ENCODE measurements at places on chromosomes 12 and 14. TPM values are rescaled to one million over a fixed set of nuclear protein-coding genes. Genes with fewer than 3 reads are reported as not detected.

The GYS2 gene
- not detected for total RNA-seq

The CCDC197 gene
- total RNA-seq, result not detected

The MYL6B gene
- 120 TPM for total RNA-seq

The OAS1 gene
- 18.8 TPM for total RNA-seq

The TAS2R7 gene
- total RNA-seq, result not detected

The TNS2 gene
- 11.5 TPM for total RNA-seq

The MGAT4C gene
- not detected for total RNA-seq

The MFAP5 gene
- total RNA-seq, result 18.9 TPM

The TRIM9 gene
- 1.5 TPM for total RNA-seq

- DNase-seq, result no peak
- H3K4me1 ChIP-seq, result no peaks in the 10 kb centered on the region
Observed at GRCh38 chr12:124792961-124793441, 70.7 kb downstream of the SCARB1 start.

GRCh38 chr14:23483236-23483854, 13.8 kb downstream of the NGDN start:
- no peak for DNase-seq
- no peak overlapping the region for H3K4me3 ChIP-seq
- H3K36me3 ChIP-seq, result no peaks in the 10 kb centered on the region

- no peaks in the 10 kb centered on the region for H3K27me3 ChIP-seq
- H3K36me3 ChIP-seq, result no peaks in the 10 kb centered on the region
- H3K4me1 ChIP-seq, result peaks cover 1% of the 10 kb centered on the region
- H3K4me3 ChIP-seq, result no peak overlapping the region
Observed at GRCh38 chr14:22549981-22550673, 38.9 kb downstream of the DAD1 start.

- H3K27me3 ChIP-seq, result no peaks in the 10 kb centered on the region
- H3K4me1 ChIP-seq, result peaks cover 30% of the 10 kb centered on the region
- H3K27ac ChIP-seq, result no peak overlapping the region
- H3K36me3 ChIP-seq, result no peaks in the 10 kb centered on the region
- DNase-seq, result no peak
Observed at GRCh38 chr14:92653162-92653651, 95.2 kb downstream of the LGMN start.

GRCh38 chr12:105805730-105806399, 332.9 kb downstream of the NUAK1 start:
- peaks cover 18% of the 10 kb centered on the region for H3K4me1 ChIP-seq
- DNase-seq, result peak; percentile 63
- no peaks in the 10 kb centered on the region for H3K27me3 ChIP-seq
- H3K27ac ChIP-seq, result no peak overlapping the region
- no peak overlapping the region for H3K4me3 ChIP-seq

GRCh38 chr12:54564768-54565167, 15.4 kb downstream of the PDE1B start:
- no peaks in the 10 kb centered on the region for H3K4me1 ChIP-seq
- no peak overlapping the region for H3K4me3 ChIP-seq
- no peaks in the 10 kb centered on the region for H3K36me3 ChIP-seq
- peaks cover 84% of the 10 kb centered on the region for H3K27me3 ChIP-seq
- H3K27ac ChIP-seq, result no peak overlapping the region

DNA sequence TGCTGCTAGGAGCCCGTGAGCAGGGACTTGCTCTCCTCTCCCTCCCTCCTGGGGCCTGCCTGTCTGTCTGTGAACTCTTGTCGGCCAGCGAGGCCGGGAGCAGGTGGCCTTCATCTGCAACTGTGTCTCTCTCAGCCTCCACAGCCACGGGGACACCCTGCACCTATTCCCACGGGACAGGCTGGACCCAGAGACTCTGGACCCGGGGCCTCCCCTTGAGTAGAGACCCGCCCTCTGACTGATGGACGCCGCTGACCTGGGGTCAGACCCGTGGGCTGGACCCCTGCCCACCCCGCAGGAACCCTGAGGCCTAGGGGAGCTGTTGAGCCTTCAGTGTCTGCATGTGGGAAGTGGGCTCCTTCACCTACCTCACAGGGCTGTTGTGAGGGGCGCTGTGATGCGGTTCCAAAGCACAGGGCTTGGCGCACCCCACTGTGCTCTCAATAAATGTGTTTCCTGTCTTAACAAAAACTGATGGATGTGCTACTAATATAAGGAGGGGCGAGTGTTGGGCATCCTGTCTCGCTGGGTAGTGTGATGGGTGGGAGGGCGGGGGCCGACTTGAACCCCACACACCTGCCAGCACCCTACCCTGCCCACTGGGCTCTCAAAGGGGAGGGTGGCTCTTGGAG, 34.8 kb downstream of the MEG3 start:
- H3K27me3 ChIP-seq, result peaks cover 29% of the 10 kb centered on the region
- DNase-seq, result no peak
- no peak overlapping the region for H3K4me3 ChIP-seq
- H3K4me1 ChIP-seq, result no peaks in the 10 kb centered on the region

Measured in PC-9 (cell line).